ENCODE measurements at places on chromosomes 1 and 21.

- no peak for DNase-seq
These were observed 580.2 kb downstream of the SMYD3 start for GRCh38 chr1:245926888-245927287.

GRCh38 chr1:115314765-115315164, 23.3 kb downstream of the NGF start:
- no peak for DNase-seq

GRCh38 chr1:172467446-172467845, 23.6 kb upstream of the PIGC start:
- no peak for DNase-seq

GRCh38 chr21:43277481-43278351, 108.9 kb downstream of the CRYAA start:
- DNase-seq, result no peak

DNA sequence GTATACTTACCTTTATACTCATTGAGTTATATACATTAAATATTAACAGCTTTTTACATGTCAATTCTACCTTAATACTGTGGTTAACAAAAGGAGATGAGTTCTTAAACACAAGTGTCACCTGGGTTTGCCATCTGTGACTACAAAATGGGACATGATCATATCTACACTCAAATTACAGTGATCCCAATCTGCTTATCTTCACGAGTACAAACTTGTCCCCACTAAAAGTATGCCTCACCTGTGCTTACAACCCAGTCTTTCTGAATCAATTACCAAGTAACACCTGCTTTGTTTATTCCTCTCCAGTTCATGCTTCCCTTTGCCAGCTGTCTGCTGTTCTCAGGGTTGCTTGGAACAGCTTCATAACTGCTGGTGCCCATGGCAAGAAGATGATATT, 8.8 kb downstream of the CD1E start:
- DNase-seq, result no peak

- no peak for DNase-seq
These were observed 19.3 kb downstream of the HS2ST1 start for GRCh38 chr1:86933562-86934377.

DNA sequence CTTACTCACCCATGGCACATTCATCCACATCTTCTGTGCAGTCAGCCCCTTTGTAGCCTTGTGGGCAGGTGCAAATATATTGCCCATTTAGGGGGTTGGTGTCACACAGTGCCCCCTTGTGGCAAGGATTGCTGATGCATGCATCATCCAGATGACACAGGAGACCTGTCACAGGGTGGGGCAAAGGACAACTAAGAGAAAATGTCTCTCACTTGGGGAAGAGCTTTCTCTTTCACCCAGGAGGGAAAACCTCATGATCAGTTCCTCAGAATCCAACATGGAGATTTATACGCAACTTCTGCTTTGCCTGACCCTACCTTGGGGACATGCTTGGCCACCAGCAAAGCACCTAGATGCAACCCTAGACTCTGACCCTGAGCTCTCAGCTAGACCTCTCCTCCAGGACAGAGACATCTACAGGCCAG, 71.8 kb upstream of the ADAM30 start:
- DNase-seq, result peak; percentile 50

- no peak for DNase-seq
These were observed 39.6 kb downstream of the UCHL5 start for GRCh38 chr1:193019442-193020026.

DNA sequence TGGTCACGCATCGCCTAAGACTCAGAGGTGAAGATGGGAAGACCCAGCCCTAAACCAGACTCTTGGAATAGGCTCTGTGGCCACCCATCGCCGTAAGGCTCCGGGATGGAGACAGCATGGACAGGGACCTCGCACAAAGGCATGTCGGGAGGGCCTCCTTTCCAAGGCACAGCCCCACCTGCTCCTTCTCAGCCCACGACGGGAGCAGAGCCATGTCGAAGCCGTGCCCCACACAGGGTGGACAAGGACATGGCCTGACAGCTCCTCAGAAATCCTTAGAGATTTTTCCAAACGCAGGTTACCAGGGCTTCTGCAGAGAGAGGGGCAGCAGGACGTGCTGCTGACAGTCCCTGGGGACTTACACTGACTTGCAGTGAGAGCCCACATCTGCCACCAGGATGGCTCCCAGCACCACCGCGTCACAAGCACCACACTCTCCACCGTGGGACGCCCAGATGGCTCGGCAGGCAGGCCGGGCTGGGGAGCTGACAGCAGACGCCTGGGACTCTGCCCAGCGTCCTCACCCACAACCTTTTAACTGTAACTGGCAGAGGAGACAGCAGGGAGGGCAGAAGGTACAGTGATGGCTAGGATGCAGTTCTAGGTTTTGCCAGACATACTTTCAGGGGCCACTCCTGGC, 12.0 kb downstream of the SSU72 start:
- no peak for DNase-seq

GRCh38 chr1:245378311-245378722, 223.5 kb downstream of the KIF26B start:
- DNase-seq, result no peak

DNA sequence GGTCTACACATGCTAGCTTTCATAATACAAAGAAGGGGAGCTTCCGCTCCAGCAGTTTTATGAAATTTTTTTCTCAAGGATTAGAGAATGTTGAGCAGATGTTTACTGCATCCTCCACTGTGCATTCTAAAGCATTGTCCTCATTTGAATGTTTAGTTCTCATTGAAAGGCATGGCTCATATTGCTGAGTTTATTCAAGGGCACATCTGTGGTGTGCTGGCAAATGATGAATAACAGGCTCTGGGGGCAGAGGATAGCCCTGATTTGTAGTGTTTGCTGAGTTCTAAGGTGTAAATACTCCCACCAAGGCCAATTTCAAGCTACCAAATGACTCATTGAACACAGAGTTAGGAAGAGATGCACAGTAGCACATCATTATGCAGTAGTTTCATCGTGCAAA, 303.2 kb upstream of the FAM78B start:
- DNase-seq, result no peak

DNA sequence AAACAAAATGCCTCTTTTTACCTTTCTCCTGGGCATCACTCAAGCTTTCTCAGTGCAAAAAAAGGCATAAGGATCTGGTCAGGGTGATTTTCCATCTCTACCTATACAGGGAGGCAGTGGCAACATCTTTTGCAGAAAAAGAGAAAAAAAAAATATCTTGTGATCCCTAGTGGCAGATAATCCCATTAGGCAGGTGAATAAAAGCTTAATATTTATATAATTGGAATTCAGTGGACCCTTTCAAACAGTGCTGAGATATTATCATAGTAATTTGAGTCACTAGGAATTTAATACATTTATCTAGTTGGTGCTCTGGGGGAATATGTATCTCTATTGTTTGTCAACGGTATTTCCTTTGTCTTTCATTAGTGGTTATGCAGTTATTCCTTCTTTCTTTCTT, 29.9 kb upstream of the CXADR start:
- no peak for DNase-seq

DNA sequence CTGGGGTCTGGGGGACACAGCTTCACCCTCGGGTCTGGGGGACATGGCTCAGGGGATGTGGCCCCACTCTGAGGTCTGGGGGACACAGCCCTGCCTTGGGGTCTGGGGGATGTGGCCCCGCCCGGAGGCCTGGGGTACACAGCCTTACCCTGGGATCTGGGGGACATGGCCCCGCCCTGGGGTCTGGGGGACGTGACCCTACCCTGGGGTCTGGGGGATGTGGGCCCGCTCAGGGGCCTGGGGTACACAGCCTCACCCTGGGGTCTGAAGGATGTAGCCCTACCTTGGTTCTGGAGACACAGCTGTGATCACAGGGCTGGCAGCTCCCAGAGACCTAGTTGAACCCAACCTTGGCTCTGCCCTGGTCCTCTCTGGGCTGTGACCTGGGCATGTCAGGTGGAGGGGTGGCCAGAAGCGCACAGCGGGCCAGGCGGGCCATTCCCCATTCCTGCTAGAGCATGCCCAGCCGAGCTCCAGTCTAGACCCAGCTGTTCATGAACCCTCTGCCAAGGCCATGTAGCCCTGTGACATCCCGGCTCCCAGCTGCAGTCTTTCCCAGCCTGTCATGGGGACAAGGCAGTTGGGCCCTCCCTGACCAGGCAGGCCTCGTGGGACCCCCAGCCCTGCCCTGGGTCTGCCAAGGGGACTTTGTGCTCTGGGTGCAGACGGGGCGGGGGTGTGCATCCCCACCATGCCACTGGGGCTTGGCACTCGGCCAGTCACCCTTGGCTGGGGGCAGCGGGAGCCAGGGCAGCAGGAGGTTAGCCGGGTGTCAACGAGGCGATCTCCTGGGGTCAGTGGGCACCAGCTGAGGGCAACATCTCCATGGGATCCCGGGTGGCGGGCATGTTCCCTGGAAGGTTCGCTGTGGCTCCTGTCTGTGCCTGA, 43.9 kb downstream of the WNT9A start:
- no peak for DNase-seq

- no peak for DNase-seq
These were observed 21.1 kb downstream of the WDR47 start for GRCh38 chr1:109020693-109021257.

DNA sequence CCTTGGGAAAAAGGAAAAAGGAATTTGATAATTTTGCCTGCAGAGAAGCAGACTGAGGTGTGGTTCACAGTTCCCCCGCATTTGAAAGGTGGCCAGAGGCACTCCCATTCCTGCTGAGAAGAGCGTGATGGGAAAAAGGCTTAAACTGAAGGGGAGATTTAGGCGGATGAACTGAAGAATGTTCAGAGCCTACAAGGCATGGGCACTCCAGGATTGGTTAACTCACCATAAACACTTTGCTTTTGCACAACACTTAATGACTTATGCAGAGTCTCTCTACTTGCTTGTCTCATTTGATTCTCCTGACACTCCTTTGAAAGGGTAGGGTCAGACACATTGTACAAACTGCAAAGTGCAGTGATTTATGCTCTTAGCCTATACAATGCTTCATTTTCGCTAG, 119.6 kb upstream of the RUNX1 start:
- no peak for DNase-seq

- no peak for DNase-seq
These were observed 295.2 kb downstream of the DISC1 start for GRCh38 chr1:231921646-231922345.

DNA sequence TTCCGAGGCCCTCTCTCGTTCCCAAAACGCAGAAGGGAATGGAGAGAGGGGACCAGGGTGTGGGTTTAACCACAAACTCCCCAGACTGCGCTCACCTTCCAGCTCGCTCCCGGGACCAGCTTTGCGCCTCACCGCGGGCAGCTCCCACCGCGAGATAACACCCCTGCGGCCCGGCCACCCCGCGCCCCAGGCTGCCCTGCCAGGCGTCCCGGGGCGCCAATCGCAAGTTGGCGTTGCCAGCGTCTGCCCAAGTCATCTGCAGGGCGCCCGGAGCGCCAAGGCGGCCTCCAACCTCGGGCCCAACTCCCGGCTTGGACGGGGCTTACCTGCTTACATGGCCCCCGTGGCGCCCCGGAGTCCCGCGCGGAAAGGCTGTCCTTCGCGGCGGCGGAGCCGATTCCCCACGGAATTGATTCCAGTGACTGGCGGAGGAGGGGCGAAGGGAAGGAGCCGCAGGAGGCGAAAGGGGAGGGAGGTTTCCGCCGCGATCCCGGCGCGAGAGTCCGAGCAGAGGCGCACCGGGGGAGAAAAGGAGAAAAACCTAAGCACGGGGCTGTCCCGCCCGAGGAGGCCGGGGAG, 456 bp downstream of the PTPN14 start:
- no peak for DNase-seq

GRCh38 chr21:41529769-41530168, 21.8 kb upstream of the TMPRSS2 start:
- no peak for DNase-seq

- no peak for DNase-seq
These were observed 31.7 kb upstream of the MPC2 start for GRCh38 chr1:167968569-167968968.

DNA sequence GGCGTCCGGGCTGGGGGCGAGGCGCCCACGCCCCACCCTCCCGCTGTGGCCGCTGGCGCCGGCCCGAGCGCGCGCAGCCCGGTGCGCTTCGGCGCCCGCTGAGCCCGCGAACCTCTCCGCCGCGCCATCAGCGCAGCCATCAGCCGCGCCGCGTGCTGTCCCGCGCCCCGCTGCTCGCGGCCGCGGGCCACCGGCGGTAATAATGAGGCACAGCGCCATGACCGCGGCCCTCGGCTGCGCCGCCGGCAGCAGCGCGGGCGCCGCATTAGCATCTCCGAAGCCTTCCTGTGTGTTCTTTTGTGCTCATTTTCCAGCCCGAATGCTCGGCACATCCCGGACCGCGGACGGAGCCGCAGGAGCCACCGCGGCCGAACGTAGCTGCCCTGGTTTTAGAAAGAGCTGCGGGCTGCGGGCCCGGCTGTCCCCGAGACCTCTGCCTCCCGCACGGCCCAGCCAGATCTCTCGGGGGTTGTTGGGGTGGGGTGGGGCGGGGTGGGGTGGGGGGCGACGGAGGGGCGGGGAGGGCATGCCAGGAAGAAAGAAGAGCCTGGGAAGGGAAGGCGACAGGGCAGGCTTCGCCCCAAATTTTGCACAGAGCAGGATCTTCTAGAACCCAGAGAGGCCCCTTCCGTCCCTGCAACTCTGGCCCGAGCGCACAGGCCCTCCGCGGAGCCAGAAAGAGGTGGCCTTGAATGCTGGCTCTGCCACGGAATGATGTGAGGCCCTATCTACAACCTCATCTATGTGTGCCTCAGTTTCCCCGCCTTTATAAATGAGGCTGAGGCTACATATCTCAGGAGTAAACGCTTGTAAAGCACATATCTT, 55.3 kb downstream of the RRAGC start:
- no peak for DNase-seq

DNA sequence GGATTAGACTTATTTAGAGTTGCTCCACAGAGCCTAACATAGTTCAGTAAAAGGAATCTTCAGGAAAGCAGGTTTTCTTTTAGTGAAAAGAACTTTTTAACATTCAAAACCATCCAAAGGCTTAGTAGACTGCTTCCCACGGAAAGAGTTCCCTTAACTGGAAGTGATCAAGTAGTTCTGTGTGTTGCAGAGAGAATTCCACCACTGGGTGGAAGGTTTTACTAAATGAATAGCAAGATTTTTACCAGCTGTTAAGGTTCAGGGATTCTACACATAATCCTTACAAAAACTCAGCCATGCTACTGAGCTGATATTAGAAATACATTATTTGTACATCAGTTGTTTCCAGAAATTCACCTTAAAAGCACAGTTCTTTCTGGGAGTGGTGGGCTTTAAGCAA, 119.7 kb downstream of the GDAP2 start:
- DNase-seq, result no peak

DNA sequence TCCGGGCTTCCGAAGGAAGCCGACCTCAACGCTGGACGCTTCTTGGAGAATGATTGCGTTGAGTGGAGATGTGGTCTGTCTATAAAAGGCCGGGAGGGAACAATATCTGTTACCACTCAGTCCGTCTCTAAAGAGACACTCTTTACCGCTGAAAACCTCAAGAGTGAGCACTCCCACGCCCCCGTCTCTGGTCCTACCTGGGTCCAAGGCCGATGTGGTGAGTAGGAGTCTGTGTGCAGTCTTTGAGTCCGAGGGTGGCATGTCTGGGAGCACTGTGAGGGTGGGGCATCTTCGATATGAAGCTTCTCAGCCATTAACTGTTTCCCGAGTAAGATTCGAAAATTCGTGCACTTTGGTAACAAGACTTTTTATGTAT, 576 bp downstream of the ZFP69 start:
- no peak for DNase-seq

GRCh38 chr1:207869859-207870258, 41.1 kb downstream of the CD34 start:
- no peak for DNase-seq

GRCh38 chr1:183506561-183506960, 34.3 kb downstream of the SMG7 start:
- DNase-seq, result no peak

All from T follicular helper cell (primary cell).